ENCODE measurements at places on chromosomes 5 and 9.

DNA sequence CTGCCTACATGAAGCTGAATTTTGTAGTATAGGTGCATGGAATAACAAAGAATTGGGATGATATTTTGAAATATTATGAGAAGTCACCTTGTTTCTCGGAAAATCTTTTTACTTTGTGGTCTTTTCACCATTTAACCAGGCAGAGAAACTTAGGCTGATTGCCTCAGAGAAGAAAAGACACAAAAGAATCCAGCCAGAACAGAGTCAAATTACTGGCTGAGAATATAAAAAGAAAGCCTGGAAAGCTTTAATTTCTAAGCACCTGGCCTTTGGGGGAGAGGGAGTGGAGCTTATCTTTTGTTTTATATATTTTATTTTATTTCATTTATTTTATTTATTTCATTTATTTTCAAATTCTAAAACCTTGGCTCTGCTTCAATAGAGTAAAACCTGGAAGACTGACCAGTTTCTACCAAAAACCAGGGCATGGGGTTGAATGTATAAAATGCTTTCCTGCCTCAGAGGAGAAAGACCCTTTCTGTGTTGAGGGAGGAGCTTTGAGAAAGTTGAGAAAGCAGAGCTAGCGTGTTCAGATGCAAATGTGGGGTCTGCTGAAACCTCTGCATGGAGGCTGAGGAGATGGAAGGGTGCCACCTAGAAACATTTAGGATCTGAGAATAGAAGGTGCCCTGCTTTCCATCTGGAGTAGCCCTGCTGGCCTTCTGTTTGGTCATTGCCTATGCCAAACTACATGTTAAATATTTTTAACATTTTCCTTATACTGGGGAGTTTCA is 81.6 kb downstream of the NREP start:
- H3K27ac ChIP-seq = no peak overlapping the region
- H3K36me3 ChIP-seq = no peaks in the 10 kb centered on the region
- peaks cover 2% of the 10 kb centered on the region for H3K4me1 ChIP-seq
- H3K4me3 ChIP-seq = no peak overlapping the region
- H3K27me3 ChIP-seq = no peaks in the 10 kb centered on the region

GRCh38 chr5:136906545-136906944 is 541.2 kb upstream of the TRPC7 start:
- no peaks in the 10 kb centered on the region for H3K36me3 ChIP-seq
- H3K27ac ChIP-seq = no peak overlapping the region
- no peak overlapping the region for H3K4me3 ChIP-seq
- H3K27me3 ChIP-seq = no peaks in the 10 kb centered on the region

DNA sequence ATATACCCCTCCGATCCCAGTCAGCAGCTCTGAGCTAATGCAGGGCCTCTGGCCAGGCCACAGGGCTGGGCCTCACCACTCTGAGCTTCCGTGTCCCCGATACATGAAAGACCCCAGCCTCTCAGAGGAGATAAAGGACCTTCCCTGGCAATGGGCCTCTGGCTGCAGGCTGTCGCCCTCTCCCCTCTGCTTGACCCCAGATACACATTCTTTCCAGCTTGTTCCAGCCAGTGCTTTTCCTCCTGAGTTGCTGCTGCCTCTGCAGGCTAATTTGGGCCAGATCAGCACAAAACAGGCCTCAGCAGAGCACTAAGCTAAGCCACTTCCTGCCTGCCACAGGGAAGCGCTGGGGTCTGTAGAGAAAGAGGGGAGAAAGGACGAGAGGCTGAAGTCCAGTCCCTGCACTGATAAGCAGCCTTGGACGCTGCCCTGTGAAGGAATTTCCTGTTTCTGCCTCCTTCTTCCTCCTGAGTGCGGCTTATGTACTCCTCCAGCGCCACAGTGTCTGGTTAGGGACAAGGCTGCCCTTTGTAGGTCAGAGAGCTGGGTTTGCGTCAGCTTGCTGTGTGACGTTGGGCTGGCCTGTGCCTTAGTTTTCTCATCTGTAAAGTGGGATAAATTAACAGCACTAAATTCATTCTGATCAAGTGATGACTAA is 73.0 kb upstream of the IL17B start:
- peaks cover 53% of the 10 kb centered on the region for H3K4me1 ChIP-seq
- H3K27me3 ChIP-seq = no peaks in the 10 kb centered on the region
- peak overlapping the region; percentile 82 for H3K27ac ChIP-seq
- H3K4me3 ChIP-seq = no peak overlapping the region
- peak; percentile 82 for DNase-seq

GRCh38 chr9:34664281-34665066 is 2.0 kb upstream of the CCL27 start:
- DNase-seq = peak; percentile 79
- H3K4me1 ChIP-seq = peaks cover 24% of the 10 kb centered on the region
- peaks cover 21% of the 10 kb centered on the region for H3K36me3 ChIP-seq
- no peaks in the 10 kb centered on the region for H3K27me3 ChIP-seq
- H3K27ac ChIP-seq = peak overlapping the region; percentile 98
